ENCODE measurements at places on chromosomes 7 and 10. TPM values are rescaled to one million over a fixed set of nuclear protein-coding genes. Genes with fewer than 3 reads are reported as not detected.

GRCh38 chr7:151207315-151207714 is 3.0 kb downstream of the H2BK1 start:
- DNase-seq: no peak
- H3K27me3 ChIP-seq: no peaks in the 10 kb centered on the region
- no peak overlapping the region for H3K4me3 ChIP-seq
- H3K27ac ChIP-seq: no peak overlapping the region

DNA sequence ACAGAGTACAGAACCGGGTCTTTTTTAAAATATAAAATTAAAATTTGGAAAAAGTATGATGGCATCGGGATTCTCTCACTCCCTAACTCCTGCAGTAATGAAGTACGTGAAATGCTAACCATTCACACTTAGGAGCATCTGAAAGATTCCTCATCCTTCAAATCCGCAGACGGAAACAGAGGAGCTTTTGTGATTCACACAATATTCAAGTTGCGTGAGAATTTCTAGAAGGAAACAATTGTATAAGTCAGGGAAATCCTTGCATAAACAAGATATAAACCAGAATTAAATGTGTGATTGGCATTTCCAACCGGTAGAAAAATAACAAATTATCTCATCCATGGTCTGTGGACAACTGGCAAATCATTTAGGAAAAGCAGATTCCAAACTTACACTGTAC is 103.2 kb upstream of the ADAM12 start:
- peaks cover 3% of the 10 kb centered on the region for H3K27me3 ChIP-seq
- DNase-seq: no peak
- no peak overlapping the region for H3K4me3 ChIP-seq

DNA sequence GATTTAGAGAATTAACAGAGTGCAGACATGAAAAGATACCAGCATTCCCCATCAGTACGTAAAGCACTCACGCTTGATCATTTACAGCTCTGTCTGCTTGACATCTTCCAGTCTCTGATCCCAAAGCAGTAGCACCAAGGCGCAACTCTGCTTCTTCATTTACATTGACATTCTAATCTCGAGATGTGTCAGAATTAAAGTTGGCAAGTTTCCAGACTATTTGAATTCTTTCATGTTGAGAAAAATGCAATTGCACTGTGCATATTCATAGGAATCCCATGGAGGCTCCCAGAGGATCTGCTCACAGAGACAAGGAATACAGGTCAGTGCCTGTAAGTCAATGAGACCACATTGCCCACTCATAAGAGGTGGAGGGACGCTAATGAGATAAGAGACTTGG is 183.9 kb downstream of the LRRN3 start:
- no peaks in the 10 kb centered on the region for H3K4me1 ChIP-seq
- no peak overlapping the region for H3K4me3 ChIP-seq
- DNase-seq: no peak
- H3K27ac ChIP-seq: no peak overlapping the region

GRCh38 chr7:80827239-80827633 is 91.6 kb downstream of the SEMA3C start:
- no peaks in the 10 kb centered on the region for H3K36me3 ChIP-seq
- H3K27me3 ChIP-seq: no peaks in the 10 kb centered on the region
- DNase-seq: no peak
- H3K4me1 ChIP-seq: no peaks in the 10 kb centered on the region

DNA sequence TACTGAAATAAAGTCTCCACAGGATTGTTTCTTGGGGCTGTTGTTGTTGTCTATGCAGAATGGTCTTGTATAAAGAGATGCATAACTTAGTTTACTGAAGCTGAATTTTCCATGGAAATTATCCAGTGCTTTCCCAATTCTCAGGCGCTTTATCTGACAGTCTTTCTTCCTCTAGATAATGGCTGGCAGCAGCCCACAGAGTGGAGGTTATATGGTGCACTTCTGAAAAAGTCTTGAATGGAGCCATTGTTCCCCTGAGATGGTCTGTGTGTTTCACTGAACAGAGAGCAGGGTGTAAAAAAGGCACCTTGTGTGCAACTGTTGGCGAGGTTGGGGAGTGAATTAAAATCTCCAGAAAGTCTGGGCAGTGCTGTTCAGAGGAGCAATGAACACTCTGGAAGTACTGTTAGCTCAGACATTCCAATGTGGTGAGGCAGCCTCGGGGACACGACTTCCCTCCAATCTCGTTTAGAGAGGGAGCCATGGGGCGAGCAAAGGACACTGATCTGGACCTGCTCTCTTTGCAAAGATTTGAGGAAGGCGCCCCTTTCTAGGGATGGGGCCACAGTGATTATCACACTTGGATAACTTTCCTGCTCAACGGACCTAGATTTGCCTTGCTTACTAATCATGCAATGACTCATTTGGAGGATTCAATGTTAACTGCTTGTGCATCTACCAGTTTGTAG is 2.0 kb upstream of the PLCE1 start:
- H3K27me3 ChIP-seq: peaks cover 3% of the 10 kb centered on the region
- peaks cover 4% of the 10 kb centered on the region for H3K4me1 ChIP-seq
- no peak overlapping the region for H3K4me3 ChIP-seq
- no peaks in the 10 kb centered on the region for H3K36me3 ChIP-seq

- H3K4me1 ChIP-seq: no peaks in the 10 kb centered on the region
- DNase-seq: no peak
Measured at GRCh38 chr10:71735709-71736569, 16.4 kb upstream of the C10orf105 start.

DNA sequence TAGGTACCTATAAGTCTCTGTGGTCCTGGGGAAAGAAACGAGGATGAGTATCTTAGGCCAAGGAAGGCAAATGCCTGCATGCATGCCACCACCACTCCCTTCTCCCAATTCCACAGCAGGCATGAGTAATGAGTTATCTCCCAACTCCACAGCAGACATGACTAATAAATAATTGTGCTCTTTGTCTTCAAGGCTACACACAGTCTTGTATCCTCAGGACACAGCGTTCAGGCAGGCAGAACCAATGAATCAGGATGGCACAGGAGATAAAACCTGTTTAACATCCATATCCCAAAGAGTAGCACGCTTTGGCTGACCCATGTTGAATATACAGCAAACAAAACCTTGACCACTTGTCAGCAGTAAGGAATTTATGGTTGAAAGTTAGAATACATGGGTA is 229.7 kb upstream of the NFE2L3 start:
- H3K27ac ChIP-seq: no peak overlapping the region
- no peak overlapping the region for H3K4me3 ChIP-seq
- H3K27me3 ChIP-seq: no peaks in the 10 kb centered on the region
- H3K36me3 ChIP-seq: no peaks in the 10 kb centered on the region
- DNase-seq: no peak

- no peak for DNase-seq
- H3K27ac ChIP-seq: no peak overlapping the region
- H3K4me1 ChIP-seq: peaks cover 5% of the 10 kb centered on the region
- H3K4me3 ChIP-seq: peak overlapping the region; percentile 80
- H3K36me3 ChIP-seq: peaks cover 13% of the 10 kb centered on the region
- H3K27me3 ChIP-seq: no peaks in the 10 kb centered on the region
Measured at GRCh38 chr7:75879771-75880184, 944 bp downstream of the RHBDD2 start.

- no peaks in the 10 kb centered on the region for H3K27me3 ChIP-seq
- H3K36me3 ChIP-seq: no peaks in the 10 kb centered on the region
- DNase-seq: no peak
- H3K27ac ChIP-seq: no peak overlapping the region
- H3K4me1 ChIP-seq: peaks cover 1% of the 10 kb centered on the region
- H3K4me3 ChIP-seq: no peak overlapping the region
Measured at GRCh38 chr10:124875596-124875995, 66.3 kb upstream of the ZRANB1 start.

- no peak for DNase-seq
- no peak overlapping the region for H3K4me3 ChIP-seq
- H3K27me3 ChIP-seq: no peaks in the 10 kb centered on the region
- H3K36me3 ChIP-seq: no peaks in the 10 kb centered on the region
- no peaks in the 10 kb centered on the region for H3K4me1 ChIP-seq
- H3K27ac ChIP-seq: no peak overlapping the region
Measured at GRCh38 chr10:126230587-126230986, 157.7 kb downstream of the ADAM12 start.

- DNase-seq: no peak
- H3K27ac ChIP-seq: no peak overlapping the region
- H3K4me3 ChIP-seq: no peak overlapping the region
- no peaks in the 10 kb centered on the region for H3K27me3 ChIP-seq
Measured at GRCh38 chr7:143848192-143848591, 53.8 kb downstream of the TCAF1 start.

DNA sequence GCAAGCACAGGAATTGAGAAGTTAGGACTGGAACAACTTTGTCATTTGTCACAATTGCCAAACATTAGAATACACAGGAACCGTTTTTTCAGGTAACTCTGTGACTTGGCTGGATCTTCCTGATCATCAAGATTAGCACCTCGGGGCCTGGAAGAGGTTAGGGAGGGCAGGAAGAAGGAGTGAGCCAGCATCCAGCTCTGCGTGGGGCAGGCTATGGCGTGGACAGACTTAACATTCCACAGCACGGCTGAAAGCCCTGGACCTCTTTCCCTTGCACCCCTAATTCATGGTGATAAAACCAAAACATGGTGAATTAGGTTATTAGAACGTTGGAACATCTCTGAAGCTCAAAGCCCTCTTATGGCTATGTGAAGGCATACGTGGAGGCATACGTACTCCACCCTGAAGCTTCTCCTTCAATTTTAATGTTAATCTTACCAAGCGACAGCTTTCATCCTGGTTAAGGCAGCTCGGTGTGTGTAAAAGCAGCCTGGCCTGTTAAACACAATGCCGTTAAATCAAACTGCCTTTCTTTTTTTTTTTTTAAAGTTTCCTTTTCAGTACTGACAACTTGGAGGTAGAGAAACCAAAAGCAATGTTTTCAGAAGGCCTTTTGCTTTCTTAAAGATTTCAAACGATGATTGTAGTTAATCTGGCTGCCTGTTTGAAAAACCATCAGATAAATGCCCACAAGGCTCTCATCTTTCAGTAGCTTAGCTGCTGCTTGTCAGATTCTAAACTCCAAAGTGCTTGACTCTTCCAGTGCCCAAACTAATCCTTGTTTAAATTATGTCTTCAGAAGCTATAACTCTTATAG is 4.5 kb downstream of the GRK5 start:
- no peak for DNase-seq
- H3K36me3 ChIP-seq: no peaks in the 10 kb centered on the region
- peak overlapping the region; percentile 27 for H3K27ac ChIP-seq
- H3K4me3 ChIP-seq: no peak overlapping the region

DNA sequence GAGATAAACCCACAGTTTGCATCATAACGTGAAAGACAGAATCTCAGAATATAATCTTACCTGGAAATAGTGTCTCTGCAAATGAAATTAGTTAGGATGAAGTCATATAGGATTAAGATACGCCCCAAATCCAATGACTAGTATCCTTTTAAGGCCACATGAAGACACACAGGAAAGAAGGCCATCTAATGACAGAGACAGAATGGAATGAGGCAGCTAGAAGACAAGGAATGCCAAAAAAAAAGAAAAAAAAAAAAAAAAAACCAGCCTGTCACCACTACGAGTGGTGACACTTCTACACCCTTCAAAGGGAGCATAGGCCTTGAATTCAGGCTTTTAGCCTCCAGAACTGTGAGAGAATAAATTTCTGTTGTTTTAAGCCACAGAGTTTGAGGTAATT is 82.9 kb downstream of the HYCC1 start:
- H3K36me3 ChIP-seq: no peaks in the 10 kb centered on the region
- DNase-seq: no peak
- no peak overlapping the region for H3K27ac ChIP-seq
- no peak overlapping the region for H3K4me3 ChIP-seq
- H3K27me3 ChIP-seq: no peaks in the 10 kb centered on the region
- no peaks in the 10 kb centered on the region for H3K4me1 ChIP-seq

- peaks cover 35% of the 10 kb centered on the region for H3K4me1 ChIP-seq
- H3K27ac ChIP-seq: no peak overlapping the region
- no peak for DNase-seq
- H3K27me3 ChIP-seq: no peaks in the 10 kb centered on the region
Measured at GRCh38 chr7:105806592-105807447, 69.6 kb downstream of the ATXN7L1 start.

GRCh38 chr7:103932389-103932788 is 57.1 kb downstream of the RELN start:
- no peak for DNase-seq
- no peaks in the 10 kb centered on the region for H3K4me1 ChIP-seq
- no peak overlapping the region for H3K27ac ChIP-seq
- H3K27me3 ChIP-seq: no peaks in the 10 kb centered on the region

- no peak overlapping the region for H3K27ac ChIP-seq
- no peaks in the 10 kb centered on the region for H3K4me1 ChIP-seq
- H3K36me3 ChIP-seq: no peaks in the 10 kb centered on the region
- no peaks in the 10 kb centered on the region for H3K27me3 ChIP-seq
- no peak overlapping the region for H3K4me3 ChIP-seq
Measured at GRCh38 chr10:76315240-76315639, 883.8 kb downstream of the LRMDA start.

DNA sequence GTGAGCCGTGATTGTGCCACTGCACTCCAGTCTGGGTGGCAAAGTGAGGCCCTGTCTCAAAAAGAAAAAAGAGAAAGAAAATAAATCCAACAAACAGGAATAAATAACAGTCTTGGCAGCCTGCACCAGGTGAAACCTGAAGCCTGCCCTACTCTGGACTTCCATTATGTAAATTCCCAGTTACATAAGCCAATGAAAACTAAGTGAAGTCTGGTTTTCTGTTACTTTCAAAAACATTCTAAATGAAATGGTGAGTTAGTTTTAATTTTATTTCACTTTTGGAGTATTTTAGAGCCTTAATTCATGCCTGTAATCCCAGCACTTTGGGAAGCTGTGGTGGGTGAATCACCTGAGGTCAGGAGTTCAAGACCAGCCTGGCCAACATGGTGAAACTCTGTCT is 22.5 kb upstream of the HIBADH start:
- H3K4me3 ChIP-seq: no peak overlapping the region
- no peaks in the 10 kb centered on the region for H3K4me1 ChIP-seq

GRCh38 chr10:59283456-59284091 is 78.8 kb downstream of the FAM13C start:
- no peak overlapping the region for H3K4me3 ChIP-seq
- H3K4me1 ChIP-seq: no peaks in the 10 kb centered on the region
- H3K27ac ChIP-seq: no peak overlapping the region
- no peaks in the 10 kb centered on the region for H3K27me3 ChIP-seq
- DNase-seq: no peak
- H3K36me3 ChIP-seq: no peaks in the 10 kb centered on the region

Gene ZNF394
- total RNA-seq: 18.1 TPM

Gene STK31
- 0.59 TPM for total RNA-seq

Gene SPDYE2B
- not detected for total RNA-seq

Gene SNX10
- 5.9 TPM for total RNA-seq

Gene ASZ1
- total RNA-seq: not detected

Gene LEP
- total RNA-seq: not detected

Gene ASL
- total RNA-seq: 272 TPM

Gene AOAH
- total RNA-seq: 26.7 TPM

Gene KMT2E
- total RNA-seq: 55.6 TPM

Gene PRKAR2B
- total RNA-seq: 1.6 TPM

Gene AKR1C3
- total RNA-seq: 65.8 TPM

Gene CFAP46
- total RNA-seq: 0.59 TPM

Gene LMOD2
- total RNA-seq: not detected

Gene IDE
- total RNA-seq: 31.3 TPM

Gene CALML5
- not detected for total RNA-seq

Data from liver (tissue), 10 donors.